SK-N-SH treated with all-trans-retinoic acid at 6 μM for 48 hours (cell line): ENCODE measurements at places on chromosomes 2 and 18.
A peak's percentile ranks its signal among the peaks of the same experiment; 100 is the strongest.

DNA sequence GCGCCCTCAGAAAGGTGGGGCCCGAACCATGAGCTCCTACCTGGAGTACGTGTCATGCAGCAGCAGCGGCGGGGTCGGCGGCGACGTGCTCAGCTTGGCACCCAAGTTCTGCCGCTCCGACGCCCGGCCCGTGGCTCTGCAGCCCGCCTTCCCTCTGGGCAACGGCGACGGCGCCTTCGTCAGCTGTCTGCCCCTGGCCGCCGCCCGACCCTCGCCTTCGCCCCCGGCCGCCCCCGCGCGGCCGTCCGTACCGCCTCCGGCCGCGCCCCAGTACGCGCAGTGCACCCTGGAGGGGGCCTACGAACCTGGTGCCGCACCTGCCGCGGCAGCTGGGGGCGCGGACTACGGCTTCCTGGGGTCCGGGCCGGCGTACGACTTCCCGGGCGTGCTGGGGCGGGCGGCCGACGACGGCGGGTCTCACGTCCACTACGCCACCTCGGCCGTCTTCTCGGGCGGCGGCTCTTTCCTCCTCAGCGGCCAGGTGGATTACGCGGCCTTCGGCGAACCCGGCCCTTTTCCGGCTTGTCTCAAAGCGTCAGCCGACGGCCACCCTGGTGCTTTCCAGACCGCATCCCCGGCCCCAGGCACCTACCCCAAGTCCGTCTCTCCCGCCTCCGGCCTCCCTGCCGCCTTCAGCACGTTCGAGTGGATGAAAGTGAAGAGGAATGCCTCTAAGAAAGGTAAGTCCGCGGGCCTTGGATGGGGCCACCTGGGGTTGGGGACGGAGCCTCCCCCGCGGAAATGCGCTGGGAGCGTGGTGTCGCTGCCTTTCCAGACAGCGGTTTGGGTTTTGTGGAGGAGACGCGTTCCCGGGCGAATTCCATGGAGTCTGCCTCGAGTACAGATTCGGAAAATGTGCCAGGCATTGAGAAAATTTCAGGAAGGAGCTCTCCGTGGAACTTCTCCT lies 559 bp downstream of the HOXD1 start:
- ATAC-seq: peak; percentile 6; the same call in 2 of the 3 replicates

DNA sequence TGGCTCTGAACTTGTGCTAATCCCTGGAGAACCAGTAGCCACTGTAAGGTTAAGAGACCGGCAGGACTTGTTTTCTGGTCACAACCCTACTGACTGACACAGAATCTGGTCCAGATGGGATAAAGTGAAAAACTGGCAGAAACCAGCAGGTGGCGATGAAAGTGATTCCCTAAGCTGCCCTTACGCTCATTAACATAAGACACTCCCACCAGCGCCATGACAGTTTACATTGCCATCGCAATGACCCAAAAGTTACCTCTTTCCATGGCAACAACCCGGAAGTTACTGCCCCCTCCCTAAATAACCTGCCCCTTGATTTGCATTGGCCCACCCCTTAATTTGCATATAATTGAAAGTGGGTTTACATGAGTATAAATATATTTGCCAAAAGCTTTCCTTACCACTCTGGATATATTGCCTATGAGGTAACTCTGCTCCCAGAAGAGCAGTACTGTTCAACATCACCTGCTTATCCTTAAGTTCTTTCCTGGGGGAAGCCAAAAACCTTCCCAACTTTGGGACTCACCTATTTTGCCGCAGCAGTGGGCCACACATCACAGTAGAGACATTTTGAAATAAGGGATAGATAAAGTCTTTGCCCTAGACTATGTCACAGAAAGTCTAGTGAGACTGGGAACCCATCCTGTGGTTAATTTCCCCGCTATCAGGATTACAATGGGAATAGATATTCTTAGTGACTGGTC lies 35.8 kb upstream of the AFF3 start:
- peak; percentile 96 for ATAC-seq

GRCh38 chr2:97735161-97735561 lies 21.8 kb downstream of the ZAP70 start:
- ATAC-seq: no peak

GRCh38 chr2:88074150-88074549 lies 6.5 kb downstream of the SMYD1 start:
- no peak for ATAC-seq

GRCh38 chr2:151996243-151997003 lies 102.4 kb downstream of the CACNB4 start:
- ATAC-seq: no peak
